NCI-H146 (cell line): ENCODE measurements at places on chromosomes 13 and 19.

GRCh38 chr19:19067276-19068072, 3.7 kb downstream of the SLC25A42 start:
- DNase-seq: no peak

- peak; percentile 77 for DNase-seq
These were observed 30.5 kb downstream of the ZNF701 start for GRCh38 chr19:52600639-52601024.

DNA sequence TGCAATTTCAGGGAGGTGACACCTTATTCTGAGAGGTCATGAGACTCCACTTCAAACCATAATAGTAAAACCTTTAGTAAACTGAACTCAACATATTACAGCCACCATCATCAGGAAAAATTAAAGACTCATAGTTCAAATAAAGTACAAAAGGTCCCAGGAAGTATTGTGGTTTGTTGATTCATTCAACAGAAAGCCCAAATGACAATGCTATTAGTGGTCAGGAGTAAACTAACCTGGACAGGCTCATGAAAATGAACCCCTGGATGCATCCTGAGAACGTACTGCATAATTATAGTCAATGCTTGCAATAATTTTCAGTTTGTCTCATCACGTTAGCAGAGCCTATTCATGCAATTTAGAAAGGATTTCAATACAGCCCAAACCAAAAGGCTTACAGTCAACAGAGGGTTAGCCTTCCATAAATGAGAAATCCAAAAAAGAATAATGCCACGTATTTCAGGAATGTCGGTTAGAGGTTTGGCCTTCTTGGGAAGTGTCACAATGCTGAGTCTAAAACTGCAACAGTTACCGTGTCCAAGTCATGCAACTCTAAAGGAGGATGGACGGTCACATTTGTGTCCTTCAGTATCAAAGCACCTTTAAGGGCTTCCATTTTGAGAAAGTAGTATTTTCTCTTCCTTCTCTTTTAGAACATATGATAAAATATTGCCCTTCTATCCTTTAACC, 280.8 kb downstream of the ABCC4 start:
- no peak for DNase-seq

DNA sequence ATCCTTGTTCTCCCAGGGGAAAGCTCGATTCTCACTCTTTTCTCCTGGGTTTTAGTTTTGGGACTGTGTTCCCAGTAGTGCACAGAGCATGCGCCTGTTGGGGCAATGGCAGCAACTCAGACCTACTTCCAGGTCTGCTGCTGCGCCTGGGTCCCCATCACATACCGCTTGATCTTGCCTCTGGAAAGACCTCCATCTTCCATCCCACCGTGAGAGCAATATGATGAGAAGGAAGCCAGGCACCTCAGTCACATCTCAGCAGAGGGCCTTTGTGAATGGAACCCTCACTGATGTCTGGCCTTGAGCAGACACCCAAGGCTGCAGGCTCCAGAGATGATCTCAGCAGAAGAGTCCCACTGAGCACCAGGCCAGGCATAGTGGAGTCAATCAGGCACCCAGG, 176.8 kb upstream of the ZNF507 start:
- DNase-seq: no peak

DNA sequence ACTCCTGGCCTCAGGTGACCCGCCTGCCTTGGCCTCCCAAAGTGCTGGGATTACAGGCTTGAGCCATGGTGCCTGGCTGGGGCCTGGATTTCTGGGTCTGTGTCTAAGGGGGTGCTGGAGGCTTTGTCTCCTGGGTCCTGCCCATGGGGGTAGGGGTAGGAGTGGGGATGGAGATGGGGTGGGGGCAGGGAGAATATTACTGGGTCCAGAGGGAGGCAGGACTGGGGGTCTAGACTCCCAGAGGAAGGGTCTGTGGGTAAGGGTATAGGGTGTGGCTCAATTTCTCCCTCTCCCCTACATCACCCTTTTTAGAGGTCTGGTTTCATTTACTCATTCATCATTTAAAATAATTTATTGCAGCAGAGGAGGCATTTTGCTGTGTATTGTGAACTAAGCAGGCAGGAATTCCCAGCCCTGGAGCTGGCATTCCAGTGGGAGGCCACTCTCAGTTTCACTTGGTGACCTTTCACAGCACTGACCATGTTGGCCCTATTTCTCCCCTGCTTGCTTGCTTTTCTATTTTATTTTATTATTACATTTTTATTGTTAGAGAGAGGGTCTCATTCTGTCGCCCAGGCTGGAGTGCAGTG, 810 bp upstream of the NFKBID start:
- DNase-seq: no peak

- peak; percentile 61 for DNase-seq
These were observed 20.9 kb downstream of the COG6 start for GRCh38 chr13:39676315-39676876.

- DNase-seq: no peak
These were observed 32.5 kb upstream of the STARD13 start for GRCh38 chr13:33318037-33318436.

GRCh38 chr13:64274481-64275217, 2859.0 kb upstream of the PCDH20 start:
- DNase-seq: no peak

DNA sequence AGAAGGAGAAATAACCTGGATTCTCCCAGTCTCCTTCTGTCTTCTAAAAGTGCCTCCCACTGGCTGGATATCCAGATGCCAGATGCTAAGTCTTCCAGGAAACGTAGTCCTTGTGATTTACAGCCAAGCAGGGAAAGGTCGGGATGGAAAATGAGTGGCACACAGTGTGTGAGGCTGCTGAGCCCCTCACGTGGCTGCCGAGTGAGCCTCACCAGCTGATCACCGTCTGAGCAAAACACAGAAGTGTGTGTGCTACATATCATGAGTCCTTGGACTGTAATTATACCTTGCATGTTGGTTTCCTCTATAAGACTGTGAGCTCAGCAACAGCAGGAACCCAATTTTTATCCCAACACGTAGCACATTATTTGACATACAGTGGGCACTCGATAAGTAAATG, 15.1 kb downstream of the LHFPL6 start:
- DNase-seq: no peak

DNA sequence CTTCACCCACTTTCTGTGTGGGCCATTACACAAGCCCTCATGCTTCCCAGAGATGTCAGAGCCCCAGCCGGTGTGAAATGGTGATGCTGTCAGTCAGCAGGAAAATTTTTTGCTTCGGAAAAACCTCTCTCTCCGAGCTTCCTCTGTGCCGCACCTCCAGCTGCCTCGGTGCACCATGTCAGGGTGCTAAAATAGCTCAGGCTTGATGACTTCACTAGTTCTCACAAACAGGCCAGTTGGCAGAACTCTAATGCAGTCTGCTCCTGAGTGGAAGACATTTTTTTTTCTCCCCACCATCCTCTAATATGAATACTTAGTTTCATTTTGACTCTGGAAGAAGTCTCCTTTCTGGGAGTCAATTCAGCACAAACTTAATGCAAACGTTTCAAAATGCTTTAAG, 71.3 kb downstream of the KLF12 start:
- no peak for DNase-seq

DNA sequence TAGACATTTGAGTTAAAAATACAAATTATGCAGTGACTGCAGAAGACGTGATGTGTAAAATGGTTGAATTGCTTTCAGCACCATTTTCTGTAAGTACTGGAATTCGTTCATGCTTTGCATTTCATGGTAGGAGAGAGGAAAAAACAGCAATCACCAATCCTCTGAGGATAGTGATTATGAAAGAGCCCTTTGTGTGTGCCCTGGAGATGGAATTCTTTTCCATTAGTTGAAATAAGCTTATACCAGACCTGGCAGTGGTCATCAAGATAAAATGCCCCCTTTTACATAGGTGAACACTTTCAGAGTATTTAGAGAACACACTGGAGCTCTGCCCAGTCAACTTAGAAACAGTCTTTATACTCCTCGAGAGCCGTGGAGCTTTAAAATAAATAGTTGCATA, 1.7 kb downstream of the CNMD start:
- DNase-seq: no peak

- no peak for DNase-seq
These were observed 59.9 kb downstream of the ABCC4 start for GRCh38 chr13:95241321-95241720.

- no peak for DNase-seq
These were observed 857.2 kb downstream of the SLITRK1 start for GRCh38 chr13:83024955-83025594.

GRCh38 chr13:40537146-40537895, 129.1 kb downstream of the FOXO1 start:
- no peak for DNase-seq

- DNase-seq: no peak
These were observed 780.2 kb upstream of the SLITRK1 start for GRCh38 chr13:84662491-84662890.

GRCh38 chr13:35143123-35143522, 201.1 kb downstream of the NBEA start:
- DNase-seq: no peak

GRCh38 chr13:112893570-112894422, 75.2 kb upstream of the MCF2L start:
- DNase-seq: peak; percentile 90

DNA sequence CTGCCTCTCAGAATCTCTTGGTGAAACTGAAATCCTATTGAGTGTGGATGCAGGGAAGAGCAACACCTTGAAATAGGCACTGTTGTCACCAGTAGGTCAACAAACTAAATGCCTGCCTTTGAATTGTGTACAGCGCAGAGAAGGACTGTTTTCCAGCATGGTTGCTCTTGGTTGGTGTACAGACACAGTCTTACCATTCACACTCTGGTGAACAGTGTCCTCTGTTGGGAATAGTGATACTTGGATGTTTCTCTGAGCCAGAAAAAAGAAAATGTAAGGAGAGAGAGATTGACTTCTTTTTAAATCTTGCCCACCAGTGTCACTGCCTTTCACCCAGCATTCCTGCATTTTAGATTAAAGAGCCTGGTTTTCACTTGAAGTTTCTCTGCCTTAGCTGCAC, 179.7 kb downstream of the STK24 start:
- DNase-seq: no peak

GRCh38 chr13:85755123-85755522, 44.1 kb downstream of the SLITRK6 start:
- no peak for DNase-seq

- DNase-seq: no peak
These were observed 19.1 kb downstream of the SMARCA4 start for GRCh38 chr19:10979951-10980381.

- DNase-seq: no peak
These were observed 328.7 kb downstream of the SPRY2 start for GRCh38 chr13:80012251-80012650.

GRCh38 chr13:113155201-113155600, 3.2 kb upstream of the PROZ start:
- DNase-seq: no peak

GRCh38 chr13:72782717-72783116, 784 bp downstream of the PIBF1 start:
- peak; percentile 12 for DNase-seq

DNA sequence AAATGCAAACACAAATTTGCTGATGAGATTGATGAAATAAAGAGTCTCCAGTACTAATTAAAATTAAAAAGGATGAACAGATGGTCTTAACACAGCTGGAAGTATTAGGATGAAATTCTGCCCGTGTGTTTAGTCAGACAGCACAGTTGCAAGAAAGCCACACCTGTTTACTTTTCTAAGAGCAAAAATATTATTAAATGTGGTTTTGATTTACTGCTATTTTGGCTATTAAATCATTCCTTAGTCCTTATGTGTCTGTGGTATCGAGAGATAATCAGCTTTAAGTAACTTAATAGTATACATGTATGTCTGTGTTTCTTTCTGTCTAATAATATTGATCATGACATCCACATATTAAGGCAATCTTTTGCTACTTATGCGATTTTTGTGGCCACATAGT, 494.9 kb downstream of the GPC6 start:
- no peak for DNase-seq

DNA sequence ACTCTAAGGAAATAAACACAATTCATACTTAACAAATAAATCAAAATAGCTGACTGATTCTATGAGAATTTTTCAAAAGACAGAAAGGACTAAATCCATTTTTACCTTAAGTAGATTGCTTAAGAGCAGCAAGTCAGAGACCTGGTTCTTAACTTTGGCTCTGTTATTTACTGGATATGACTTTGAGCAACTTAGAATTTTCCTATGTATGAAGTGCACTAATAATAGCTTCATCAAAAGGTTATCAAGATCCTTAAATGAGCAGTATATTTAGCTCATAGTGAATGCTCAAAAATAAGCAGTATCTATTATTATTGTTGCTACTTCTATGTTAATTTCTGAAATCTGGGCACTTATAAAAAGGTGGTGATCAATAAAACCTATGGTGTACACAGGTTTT, 95.3 kb downstream of the POSTN start:
- no peak for DNase-seq

DNA sequence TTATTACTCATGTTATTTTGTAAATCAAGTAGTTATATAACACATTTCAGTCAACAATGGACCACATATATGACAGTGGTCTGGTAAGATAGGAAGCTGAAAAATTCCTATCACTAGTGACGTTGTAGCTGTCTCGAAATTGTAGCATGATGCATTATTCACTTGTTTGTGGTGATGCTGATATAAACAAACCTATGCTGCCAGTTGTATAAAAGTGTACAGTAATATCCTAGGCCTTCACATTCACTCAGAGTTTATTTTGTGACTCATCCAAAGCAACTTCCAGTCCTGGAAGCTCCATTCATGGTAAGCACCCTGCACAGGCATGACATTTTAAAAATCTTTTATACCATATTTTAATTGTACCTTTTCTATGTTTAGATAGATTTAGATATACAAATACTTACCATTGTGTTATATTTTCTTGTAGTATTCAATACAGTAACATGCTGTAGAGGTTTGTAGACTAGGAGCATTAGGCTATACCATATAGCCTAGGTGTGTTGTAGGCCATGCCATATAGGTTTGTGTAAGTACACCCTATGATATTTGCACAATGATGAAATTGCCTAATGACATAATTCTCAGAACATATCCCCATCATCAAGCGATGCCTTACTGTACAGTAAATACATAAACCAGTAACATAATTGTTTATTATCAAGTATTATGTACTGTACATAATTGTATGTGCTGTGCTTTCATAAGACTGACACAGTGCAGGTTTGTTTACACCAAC, 49.3 kb downstream of the IFT88 start:
- no peak for DNase-seq

GRCh38 chr19:17393002-17393401, 994 bp downstream of the CCDC194 start:
- no peak for DNase-seq

- DNase-seq: peak; percentile 53
These were observed 322 bp downstream of the ZNF558 start for GRCh38 chr19:8831832-8832131.

DNA sequence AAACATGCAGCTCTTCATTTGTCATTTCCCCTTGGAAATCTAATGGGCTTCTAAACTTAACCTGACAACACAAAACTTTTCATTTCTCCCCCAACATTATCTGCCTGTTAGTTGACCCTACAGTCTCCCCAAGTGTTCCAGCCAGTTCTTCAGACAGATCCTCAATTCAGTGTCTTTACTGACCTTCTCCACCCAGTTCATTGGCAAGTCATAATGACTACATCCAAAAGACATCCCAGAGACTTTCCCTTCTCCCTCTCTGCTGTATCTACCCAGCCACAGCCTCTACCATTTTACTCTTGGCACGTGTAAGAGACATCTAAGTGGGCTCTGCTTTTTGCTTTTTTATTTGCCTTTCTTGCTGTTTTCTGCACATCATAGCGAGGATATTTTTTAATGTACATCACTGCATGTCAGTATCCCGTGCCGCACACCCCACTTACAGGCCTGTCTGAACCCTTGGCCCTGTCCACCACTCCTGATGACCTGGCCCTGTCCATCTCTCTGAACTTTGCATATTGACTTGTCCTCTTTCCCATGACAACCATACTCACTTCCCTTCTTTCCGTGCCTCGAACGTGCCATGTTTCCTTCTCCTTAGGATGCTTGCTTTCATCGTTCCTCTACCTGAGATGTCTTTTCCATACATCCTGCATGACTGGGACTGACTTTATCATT, 391.9 kb downstream of the IRS2 start:
- DNase-seq: no peak
